Astrocyte of the spinal cord (primary cell): ENCODE measurements at places on chromosomes 2 and 18.

GRCh38 chr2:160918258-160918657, 242.0 kb upstream of the TANK start:
- DNase-seq: no peak

GRCh38 chr18:54263904-54264336, 5.4 kb upstream of the POLI start:
- no peak for DNase-seq

DNA sequence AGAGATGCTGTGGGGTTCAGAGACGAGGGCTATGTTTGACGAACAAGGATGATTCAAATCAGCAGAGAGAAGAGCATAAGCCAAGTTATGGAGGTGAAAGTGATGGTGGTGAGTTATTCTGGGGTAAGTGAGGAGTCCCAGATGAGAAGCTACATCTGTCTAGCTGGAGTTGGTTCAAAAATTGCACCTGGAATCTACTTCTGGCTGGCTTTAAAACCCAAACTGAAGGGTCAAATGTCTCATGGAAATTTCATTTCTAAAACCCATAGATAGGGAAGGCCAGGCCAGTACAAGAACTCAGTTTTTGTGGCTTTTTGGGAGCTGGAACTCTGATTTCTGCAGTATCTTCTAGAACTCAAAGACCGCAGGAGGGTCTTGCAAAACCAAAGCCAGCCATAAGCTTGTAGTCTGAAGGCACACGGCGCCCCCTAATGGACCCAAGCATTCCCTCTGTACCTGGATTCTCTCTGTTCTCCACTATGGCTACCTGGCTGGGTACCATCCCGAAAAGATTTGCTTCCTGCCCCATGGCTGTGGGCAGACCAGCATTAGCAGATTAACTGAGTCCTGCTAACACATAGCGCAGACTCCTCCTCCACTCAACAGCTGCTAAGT, 229.1 kb upstream of the SLC14A2 start:
- DNase-seq: peak; percentile 26

DNA sequence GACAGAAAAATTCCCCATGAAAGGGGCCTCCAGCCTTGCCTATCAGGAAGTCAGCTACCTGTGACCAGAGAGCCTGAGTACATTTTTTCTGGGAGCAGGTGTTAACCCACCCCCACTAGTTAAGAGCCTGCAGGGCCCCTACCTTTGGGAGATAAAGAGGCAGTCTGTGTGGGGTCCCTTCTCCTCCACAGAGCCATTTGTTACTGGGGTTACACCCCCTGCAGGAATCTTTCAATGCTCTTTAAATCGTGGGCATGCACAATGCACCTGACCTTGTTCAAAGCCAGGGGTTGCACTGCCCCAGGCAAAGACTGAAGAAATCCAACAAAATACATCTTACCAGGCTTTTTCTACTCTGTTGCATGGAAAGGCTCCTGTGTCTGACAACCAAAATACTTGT, 15.7 kb upstream of the LYPD6 start:
- no peak for DNase-seq
